Stimulated activated CD4-positive, alpha-beta T cell treated with anti-CD3 and anti-CD28 coated beads, Interleukin-2, amount 100 ng/mL, for 24 hours (primary cell): ENCODE measurements at places on chromosomes 16 and 17.
A peak's percentile ranks its signal among the peaks of the same experiment; 100 is the strongest.

- DNase-seq, result no peak
Measured at GRCh38 chr16:67116388-67117311, 6.9 kb downstream of the PHAF1 start.

DNA sequence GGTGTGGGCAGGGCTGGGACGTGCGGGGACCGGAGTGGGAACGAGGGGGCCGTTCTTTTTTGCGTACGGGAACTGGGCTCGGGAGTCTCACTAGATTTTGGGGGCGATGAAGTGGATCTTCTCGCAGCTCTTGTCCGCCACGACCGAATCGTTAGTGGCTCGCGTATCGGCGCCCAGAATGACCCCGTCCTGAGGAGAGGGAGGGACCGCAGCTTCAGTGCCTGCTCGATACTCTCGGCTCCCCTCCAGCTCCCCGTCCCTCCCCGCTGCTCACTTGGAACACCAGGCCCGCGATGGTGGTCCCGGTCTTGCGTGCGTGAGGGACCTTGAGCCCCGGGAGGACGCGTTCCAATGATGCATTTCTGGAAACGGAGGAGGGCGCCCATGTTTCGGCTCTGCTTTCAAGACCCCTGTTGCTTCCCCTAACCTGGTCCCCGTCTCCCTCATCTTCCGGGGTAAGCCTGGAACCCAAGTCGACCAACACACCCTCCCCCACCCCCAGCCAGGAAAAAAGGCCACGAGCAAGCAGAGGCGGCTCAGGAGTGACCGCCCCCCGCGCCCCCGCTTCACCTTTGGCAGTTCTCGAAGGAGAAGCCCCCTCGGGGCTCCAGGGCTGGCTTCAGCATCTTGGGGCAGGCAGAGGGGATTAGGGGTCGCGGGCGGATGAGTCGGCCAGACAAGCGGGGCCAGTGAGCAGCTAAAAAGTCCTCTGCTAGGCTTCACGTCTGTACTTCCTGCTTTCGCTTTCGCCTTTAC is at the start of gene PSMB10:
Gene PSMB10, minus strand, starts transcription at position 727 of the 756 bp plus-strand sequence. Its CDS starts 101 bp downstream, at position 626.
- peak; percentile 75 for DNase-seq

DNA sequence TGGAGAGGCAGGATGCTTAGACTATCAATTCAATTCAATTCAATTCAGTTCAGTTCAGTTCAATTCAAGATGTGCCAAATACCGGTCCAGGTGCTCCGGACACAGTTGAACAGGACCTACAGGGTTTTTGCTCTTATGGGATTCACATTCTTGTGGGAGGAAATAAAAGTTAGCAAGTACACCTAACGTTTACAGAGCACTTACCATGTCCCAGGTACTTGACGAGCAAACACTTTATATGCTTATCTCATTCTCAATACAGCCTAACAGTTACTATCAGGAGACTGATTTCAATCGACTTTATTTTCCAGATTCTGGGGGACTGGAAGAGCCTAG is 467 bp upstream of the GDE1 start:
- DNase-seq, result no peak

DNA sequence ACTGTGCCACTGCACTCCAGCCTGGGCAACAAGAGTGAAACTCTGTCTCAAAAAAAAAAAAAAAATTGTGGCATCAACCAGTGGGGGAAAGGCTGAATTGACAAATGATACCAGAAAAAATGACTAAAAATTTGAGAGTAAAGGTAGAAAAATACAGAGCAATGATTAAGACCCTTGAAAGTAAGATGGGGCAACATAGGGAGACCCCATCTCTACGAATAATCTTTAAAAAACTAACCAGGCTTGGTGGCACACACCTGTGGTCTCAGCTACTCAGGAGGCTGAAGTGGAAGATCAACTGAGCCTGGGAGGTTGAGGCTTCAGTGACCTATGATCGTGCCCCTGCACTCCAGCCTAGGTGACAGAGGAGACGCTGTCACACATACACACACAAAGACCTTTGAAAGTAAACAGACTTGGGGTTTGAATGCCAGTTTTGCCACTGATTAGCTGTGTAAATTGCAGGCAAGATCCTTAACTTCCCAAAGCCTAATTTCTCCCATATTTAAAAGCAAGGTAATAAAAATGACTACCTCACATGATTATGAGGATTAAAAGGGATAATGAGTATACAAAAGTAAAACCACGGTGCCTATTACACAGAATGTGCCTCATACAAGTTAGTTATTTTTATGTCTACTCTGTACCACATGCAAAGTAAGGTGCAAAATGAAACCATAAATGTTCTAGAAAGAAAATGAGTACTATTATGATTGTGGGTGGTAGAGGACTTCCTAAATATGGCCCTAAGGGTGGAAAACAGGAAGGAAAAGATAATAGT is 21.7 kb upstream of the PAFAH1B1 start:
- DNase-seq, result no peak

- DNase-seq, result peak; percentile 29
Measured at GRCh38 chr17:29585080-29585751, 4.2 kb downstream of the GIT1 start.

GRCh38 chr16:82459580-82460256 is 167.1 kb upstream of the CDH13 start:
- no peak for DNase-seq

DNA sequence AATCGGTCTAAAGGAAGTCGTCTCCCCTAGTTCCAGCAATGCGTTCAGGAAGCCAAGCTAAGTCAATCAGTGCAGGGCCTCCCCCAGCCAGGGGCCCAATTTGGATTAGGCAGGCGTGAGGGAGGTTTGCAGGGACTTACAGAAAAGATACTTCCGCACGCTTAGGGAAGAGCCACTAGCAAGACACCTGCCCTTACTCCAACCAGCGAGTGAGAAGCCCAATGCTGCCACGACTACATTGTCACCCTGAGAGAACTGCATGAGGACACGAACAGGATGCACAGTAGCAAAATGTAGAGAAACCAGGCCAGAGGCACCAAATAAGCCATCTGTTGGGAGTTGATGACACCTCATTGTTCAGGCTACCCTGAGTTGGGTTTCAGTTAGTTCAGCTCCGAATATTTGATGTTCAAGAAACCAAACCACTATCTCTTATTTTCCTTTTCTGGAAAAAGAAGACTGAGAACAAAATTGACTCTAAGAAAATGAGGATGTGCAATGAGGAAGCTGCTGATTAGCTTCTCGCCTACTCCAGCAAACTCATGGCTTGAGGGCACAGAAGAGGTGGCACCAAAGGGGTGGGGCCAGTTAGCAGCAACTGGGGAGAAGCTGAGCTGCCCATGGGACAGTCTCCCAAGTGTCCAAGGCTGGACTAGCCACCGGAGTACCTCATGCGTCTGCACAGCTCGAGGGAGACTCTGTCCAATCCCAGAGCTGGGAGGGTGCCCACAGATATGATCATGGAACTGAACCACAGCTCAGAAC is 29.3 kb downstream of the TK2 start:
- DNase-seq, result no peak

- DNase-seq, result no peak
Measured at GRCh38 chr16:81617021-81617346, 162.1 kb upstream of the PLCG2 start.

- DNase-seq, result no peak
Measured at GRCh38 chr16:59296888-59297287, 562.8 kb upstream of the GOT2 start.
